ENCODE measurements at places on chromosomes 12 and 14.

- no peak for DNase-seq
Observed at GRCh38 chr12:32402946-32403345, 3.6 kb downstream of the FGD4 start.

DNA sequence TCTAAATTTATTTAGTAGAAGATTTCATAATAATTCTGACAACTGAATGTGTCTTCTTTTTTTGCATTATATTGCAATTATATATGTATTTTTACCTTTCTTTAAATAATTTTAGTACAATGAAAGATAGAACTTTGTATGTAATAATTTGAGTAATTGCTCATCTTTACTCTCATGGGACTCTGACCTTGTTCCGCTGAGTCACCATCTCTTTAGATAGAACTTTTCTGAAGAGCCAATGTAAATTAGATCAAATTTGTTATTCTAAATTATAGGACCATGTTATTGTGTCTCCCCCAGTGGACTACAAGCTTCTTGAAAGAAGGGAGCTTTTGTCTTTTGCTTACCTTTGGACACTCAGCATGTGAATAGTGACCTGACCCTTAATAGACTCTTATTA, 96.1 kb downstream of the TRHDE start:
- DNase-seq: no peak

GRCh38 chr12:116717466-116718437, 20.1 kb downstream of the SPRING1 start:
- DNase-seq: no peak

- DNase-seq: no peak
Observed at GRCh38 chr14:33567023-33567728, 383.7 kb downstream of the EGLN3 start.

- no peak for DNase-seq
Observed at GRCh38 chr14:45610318-45610717, 357.3 kb upstream of the MIS18BP1 start.

DNA sequence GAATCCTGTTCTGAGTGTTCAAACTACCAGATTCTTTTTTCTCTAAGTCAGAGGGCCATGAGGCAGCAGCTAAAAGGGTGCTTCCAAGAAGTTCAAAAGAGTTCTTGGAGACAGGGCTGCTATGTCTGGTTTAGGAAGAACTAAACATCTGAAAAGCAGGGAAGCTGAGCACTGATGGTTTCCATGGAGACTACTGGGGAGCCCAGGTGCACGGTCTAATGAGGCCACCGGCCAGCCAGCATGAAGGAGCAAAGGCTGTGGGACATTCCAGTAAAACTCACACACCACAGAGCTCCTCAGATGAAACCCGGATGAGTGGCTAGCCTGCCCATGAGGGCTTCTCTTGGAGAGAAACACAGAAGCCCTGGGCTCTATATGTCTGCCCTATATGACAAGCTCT, 97.3 kb downstream of the KCNK10 start:
- DNase-seq: no peak

DNA sequence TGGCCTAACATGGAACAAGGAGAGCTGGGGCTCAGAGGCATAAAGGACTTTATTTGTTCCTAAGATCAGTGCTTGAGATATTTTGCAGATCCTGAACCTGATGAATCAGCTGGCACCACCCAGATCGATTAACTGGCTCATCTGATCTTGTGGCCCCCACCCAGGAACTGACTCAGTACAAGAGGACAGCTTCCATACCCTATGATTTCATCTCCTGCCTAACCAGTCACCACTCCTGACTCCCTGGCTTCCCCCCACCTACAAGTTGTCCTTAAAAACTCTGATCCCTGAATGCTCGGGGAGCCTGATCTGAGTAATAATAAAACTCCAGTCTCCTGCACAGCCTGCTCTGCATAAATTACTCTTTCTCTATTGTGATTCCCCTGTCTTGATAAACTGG, 5.1 kb downstream of the C12orf56 start:
- no peak for DNase-seq

DNA sequence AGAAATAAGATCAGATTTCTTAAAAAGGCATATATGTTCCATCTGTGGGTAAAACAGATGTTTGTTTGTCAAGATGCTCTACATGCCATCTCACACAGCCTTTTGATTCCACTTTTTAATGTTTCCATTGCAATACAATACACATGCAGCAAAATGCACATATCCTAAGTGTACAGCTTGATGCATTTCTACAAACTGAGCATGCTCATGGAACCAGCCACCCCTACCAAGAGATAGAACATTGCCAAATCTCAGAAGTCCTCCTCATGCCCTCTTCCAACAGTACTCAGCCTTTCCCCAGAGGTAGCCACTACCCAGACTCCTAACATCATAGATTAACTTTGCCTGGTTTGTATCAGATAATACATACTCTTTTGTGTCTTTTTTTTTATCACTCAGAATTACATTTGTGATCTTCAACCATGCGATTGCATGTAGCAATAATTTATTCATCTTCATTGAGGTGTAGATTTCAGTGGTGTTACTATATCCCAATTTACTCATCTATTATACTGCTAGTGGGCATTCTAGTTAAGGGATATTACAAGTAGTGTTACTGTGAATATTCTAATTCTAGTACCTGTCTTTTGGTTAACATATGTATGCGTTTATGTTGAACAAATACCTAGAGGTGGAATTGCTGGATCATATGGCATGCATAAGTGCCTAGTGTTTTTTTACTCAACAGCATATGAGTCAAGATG, 3.3 kb downstream of the GPR65 start:
- no peak for DNase-seq

- DNase-seq: no peak
Observed at GRCh38 chr14:55418411-55418810, 6.8 kb upstream of the ATG14 start.

DNA sequence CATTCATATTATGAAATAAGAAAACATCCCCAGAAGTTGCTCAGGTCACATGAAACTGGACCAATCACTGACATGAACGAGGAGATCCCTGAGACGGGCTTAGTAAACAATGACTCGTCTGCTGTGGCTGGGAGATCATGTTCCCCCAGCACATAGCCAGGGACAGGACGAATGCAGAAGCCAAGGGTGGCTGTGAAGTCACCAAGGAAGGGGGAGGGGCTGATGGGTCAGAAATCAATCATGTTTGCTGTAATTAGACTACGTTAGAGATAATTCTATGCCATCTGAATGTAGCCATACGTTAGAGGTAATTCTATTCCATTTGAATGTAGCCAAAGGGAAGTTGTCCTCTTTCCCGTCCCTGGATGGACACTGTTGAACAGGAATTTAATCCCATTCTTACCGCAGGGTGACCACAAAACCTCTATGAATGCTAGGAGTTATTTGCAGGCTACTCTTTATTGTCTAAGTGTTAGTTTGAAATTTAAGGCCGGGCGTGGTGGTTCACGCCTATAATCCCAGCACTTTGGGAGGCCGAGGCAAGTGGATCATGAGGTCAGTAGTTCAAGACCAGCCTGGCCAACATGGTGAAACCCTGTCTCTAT, 332.9 kb downstream of the TMEM132D start:
- DNase-seq: no peak
